Left kidney (tissue), 8 donors: ENCODE measurements at places on chromosomes 2 and 18.

DNA sequence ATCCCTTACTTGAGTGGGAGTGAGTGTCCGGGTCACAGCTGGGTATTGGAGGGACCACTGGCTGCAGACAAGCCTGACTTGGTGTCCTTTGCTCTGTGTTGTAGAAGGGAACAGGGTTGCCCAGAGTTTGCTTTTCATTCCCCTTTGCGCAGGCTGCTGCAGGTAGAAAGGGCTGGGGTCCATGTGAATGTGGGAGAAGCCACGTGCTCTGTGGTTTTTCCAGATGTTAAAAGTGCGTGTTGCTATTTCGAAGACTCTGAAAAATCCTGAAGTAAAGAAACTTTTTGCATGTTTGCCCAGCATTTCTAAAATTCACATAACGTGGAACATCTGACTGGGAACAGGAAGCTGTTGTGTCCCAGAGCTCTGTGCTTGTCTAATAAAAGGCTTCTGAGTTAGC lies 28.8 kb downstream of the GLI2 start:
- no peak for DNase-seq

- DNase-seq: peak; percentile 78
These were observed 75.5 kb upstream of the ZNF532 start for GRCh38 chr18:58788971-58789875.

DNA sequence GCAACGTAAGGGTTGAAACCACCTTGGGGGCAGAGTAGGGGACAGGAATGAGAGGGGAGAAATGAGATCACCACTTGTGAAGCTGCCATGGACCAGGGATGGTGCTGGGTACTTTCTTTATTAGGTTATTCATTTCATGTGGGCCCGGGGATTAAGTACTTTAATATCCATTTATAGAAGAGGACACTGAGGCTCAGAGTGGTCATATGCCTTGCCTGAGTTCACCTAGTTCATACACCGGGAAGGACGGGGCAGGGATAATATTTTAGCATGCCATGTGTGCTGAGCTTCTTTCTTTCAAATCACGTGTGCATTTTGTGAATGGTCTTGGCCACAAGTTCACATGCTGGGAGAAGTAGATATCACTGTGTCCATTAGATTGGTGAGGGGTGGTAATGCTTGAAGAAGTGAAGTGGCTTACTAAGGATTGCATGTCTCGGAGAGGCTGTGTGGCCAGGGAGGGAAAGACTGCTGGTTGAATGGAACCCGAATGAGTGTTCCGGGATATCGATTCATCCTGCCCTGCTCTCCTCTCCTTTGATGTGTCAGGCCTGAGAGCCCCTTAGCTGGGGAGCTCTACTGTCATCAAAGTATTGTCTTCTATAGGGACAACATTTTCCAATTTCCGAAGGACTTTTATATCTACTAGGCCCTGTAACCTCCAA lies 187.1 kb downstream of the MYCN start:
- DNase-seq: no peak

DNA sequence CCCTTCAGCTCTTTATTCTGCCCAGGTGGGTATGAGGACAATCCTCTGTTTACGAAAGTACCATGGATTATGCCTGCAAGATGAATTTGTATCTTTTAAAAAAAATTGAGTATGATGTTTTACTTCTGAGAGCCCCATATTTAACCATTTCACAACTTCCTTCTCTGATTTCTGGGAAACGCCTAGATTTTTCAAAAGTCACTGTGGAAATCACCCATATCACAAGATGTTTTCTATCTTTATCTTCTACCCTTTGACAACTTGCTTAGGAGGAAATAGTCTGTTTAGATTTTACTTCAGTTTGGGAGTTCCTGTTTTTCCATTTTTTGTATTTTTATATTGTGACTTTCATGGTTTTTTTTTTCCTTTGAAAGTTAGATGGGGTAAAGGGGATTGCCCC lies 53.0 kb downstream of the ICOS start:
- DNase-seq: no peak

- no peak for DNase-seq
These were observed 3.1 kb downstream of the CD28 start for GRCh38 chr2:203709416-203710040.

GRCh38 chr2:208980321-208980720 lies 443.5 kb upstream of the MAP2 start:
- no peak for DNase-seq
